ENCODE measurements at places on chromosomes 3 and 15.

DNA sequence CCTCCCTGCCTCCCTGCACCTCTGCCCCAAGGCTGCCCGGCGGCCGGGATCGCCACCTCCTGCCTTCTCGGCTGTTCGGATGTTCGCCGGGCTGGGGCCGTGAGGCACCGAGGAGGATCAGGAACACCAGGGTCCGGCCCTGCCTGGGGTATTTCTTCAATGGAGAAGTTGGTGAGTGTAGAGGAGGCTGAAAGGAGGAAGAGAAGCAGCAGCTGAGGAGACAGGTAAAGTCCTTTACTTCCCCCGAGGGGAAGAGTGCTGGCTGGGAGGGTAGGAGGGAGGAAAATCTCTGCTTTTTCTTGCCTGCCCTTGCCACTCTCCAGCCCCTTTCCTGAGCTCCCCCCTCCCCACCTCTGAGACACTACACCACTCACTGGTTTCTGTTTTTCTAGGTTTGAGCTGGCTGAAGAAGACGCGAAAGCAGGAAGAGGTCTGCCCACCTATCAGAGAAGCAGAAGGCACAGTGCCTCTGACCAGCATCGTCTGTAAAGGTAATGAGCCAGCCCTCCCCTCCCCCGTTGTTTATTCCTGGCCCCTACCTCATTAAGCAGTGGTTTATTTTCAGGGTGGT lies 519 bp downstream of the ASB7 start:
- peak; percentile 84 for DNase-seq

- no peak for DNase-seq
Observed at GRCh38 chr3:17030438-17030837, 145.7 kb downstream of the PLCL2 start.

DNA sequence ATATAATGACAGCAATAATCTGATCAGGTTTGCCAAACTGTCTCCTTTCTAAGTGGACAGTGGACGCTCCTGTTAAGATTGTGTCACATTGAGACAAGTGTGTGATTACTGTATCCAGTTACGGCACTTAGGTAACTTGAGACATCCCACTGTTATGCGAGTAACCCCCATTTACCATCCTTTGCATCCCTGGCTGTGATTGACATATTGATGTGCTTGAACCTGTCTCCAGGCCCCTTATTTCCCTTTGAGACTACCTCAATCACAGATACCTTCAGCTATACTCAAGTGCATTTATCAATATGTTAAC lies 785.2 kb downstream of the NR2F2 start:
- DNase-seq: no peak

DNA sequence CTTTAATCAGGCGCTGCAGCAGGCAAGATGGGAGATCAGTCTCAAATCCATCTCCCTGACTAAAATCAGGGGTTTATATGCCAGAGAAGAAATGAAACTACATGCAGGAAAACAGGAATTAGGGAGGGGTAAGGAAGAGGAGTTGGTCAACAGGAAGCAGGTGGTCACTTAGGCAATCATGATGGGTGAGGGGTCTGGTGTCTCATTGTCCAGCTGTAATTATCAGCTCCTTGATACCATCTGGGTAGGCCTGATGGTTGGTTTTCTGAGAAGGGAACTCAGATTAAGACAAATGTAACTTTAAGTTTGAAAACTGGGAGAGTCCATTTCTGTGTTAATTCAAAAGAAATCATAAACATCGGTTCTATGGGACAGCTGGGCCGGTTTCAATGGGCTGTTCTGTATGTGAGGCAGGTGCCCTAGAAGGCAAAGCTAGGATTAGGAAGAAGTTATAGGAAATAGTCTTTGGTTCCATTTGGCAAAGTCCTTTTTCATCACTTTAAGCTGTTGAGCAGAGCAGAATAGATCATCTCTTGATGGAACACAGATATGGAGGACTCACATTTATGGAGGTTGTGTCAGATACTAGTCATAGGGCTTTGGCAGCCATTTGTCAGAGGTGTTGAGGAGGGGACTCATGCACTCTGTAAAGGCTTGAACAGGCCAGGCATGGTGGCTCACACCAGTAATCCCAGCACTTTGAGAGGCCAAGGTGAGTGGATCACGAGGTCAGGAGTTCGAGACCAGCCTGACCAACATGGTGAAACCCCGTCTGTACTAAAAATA lies 149.4 kb downstream of the VGLL4 start:
- no peak for DNase-seq

GRCh38 chr15:100879464-100880138 lies at the start of gene ALDH1A3:
TSS of gene ALDH1A3 (plus strand) at chr15:100879831. CDS start at chr15:100879908, 77 bp downstream.
- DNase-seq: peak; percentile 81

DNA sequence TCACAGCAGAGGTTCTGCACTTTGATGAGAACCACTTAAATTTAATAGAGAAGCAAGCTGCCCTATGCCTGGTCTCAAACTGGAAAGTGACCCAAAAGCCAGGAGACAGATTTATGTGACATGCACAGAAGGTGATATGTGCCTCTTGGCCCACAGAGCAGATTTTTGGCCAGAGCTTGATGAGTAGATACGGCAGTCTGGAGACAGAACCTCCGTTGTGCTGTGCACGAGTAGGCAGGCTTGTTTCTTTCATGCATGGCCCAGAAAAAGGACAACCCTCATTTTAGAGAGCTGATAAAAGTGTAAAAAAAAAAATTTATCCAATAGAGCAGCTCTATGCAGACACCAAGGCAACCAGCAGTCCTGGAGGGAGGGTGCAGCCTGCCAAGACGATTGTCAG lies 423.1 kb downstream of the CNTN6 start:
- no peak for DNase-seq

DNA sequence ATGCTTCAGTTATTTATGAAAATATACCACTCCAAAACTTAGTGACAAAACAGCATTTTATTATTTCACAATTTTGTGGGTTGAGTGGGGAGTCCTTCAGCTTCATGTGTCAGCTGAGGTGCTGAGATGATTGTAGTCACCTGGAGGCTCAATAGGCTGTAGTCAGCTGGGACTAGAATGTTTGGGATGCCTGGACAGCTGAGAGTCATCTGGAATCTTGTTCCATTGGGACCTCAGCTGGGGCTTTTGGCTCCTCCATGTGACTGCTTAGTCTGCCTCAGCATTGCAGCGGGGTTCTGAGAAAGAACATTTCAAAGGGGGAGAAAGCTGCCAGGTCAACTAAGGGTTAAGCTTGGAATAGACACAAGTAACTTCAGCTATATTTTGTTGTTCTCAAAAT lies 13.4 kb downstream of the STT3B start:
- DNase-seq: no peak

DNA sequence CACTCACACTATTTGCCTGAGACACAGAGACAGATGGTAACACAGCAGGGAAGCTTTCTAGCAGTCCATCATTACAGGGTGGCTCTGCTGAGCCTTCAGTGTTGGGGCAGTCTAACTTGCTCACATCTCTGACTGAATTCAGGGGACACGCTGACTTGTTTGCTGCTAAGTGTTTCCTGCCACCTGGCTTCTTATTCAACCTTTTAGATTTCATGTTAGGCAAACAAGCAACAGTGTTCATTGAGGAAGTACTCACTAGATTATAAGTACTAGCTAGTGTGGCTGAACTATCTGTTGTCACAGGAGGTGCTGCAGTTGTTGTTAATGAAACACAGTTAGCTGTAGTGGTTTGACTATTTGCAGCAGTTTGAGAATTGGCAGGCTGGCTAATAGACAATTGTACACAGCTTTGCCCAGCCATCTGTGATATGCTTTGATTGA lies 37.3 kb downstream of the USF3 start:
- no peak for DNase-seq

GRCh38 chr3:62277450-62277849 lies 95.9 kb downstream of the FEZF2 start:
- no peak for DNase-seq

GRCh38 chr3:36874424-36874823 lies 70.4 kb downstream of the TRANK1 start:
- no peak for DNase-seq

DNA sequence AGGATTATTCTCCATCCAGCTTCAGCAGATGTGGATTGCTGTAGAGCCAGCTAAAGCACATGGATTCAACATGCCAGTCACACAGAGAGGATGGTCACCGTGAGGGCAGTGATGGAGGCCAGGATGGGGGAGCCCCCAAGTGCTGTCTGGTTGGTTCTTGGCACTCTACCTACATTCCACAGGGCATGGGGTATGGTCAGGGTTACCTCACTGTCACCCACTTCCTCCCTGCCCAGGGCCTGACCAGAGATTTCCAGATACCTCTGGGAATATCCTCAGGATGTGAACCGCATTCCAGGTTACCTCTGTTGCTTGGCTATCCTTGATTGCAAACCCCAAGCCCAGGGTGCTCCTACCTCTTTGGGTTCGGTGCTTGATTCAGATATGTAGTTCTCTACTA lies 147.3 kb upstream of the TRIM42 start:
- DNase-seq: no peak

DNA sequence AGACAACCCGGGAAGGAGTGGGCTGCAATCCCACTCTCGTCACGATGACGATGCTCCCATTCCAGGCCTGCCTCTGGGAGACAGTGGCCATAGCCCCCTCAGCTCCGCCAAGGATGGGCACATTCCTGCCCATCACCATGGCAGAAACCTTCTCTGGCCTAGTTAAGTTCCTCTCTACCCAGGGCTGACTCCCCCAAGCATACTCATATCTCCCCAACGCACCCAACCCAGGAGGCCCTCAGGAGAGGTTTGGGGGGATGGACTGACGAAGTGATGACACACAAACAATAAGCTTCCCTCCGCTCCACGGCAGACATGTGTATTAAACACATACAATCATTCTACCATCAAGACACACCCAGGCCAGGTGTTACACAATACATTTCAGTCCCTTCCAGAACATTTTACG lies 60.1 kb downstream of the VGLL4 start:
- peak; percentile 40 for DNase-seq

DNA sequence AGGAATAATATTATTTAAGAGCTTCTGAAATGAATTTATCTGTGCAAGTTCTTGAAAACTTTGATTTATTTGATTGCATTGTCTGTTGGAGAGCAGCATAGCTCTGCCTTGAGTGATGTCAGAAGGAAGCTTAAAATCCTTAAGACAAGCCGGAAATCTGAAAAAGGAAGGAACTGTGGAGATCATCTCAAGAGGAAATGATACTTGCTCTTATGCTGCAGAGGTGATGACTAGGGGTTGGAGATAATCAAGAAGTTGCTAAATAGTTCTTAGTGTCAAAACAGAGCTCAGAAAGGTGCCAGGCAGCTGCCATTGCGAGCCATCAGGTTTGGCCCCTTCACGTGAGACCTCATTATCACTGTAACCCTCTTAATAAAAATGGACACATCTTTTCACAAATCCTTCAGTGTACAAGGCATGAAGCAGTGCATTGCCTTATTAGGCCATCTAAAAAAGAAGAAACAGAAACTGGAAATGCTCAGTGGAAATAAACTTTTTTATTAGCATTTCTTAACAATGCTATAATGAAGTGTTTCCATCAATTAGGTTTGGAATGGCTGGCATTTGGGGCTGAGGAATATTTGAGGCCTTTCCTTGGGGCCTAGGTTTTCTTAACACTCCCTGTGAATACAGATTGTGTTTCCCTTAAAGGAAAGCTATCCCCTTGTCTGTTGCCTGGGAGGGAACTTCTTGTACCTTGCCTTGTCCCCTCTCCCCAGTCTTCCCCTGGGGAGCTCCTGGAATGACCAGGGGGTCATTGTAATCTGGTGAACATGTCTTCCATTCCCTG lies 34.5 kb upstream of the VILL start:
- no peak for DNase-seq

GRCh38 chr3:190728574-190729246 lies 133.8 kb downstream of the GMNC start:
- no peak for DNase-seq

DNA sequence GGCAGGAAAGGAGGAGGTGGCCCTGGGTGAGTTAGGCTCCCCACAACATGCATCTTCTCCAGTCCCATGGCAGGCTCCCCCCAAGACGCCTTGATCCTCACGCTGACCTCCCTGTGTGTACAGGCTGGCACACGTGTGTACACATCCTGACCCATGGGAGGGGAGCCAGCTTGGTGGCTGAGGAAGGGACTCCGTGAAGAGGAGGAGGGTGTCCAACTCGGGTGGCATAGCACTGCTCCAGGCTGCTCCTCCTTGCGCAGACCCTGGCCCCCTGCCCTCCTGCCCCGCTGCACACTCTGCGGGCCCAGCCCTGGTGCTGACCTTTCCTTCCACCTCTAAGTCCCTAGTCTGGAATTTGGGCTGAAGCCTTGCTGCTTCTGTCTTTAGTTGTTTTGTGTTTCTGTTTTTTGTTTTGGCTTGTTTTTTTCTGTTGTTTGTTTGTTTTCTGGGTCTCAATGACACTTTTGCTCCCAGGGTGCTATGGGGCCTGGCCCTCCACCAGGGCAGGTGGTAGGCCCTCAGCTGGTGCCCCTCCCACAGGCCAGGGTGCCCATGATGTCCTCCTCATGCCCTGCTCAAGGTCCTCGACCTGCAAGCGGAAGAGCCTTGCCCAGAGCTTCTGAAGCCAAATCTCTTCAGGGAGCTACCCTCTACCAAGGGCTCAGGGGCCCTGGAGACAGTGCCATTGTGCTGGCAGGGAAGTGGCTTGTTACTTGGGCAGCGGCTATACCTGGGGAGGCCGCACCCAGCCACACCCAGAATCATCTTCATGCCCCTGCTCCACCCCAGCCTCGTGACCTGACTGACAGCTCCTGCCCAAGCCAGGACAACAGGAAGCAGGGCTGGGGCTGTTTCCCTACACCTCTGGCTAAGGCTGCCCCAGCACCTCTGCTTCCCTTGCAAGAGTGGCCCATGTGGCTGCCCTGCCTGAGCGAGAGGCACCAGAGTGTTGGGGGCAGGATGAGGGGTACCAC lies 5.1 kb downstream of the EPHB3 start:
- DNase-seq: no peak

GRCh38 chr3:50620820-50621219 lies 3.9 kb downstream of the MAPKAPK3 start:
- DNase-seq: no peak

DNA sequence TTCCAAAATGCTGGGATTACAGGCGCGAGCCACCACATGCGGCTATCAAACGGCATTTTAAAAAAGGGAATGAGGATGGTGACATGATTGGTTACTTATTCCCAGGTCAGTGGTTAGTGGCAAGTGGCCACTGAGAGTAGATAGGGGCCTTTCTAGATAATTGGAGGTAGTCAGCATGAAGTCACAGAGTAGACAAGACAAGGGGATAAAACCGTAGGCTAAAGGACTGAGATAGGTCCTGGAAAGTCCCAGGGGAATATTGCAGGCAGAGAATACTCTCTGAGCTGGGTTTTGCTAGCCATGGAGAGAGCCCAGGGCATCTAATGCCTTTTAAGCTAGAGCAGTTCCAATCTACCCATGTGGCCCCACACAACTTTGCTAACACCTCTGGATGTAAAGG lies 52.2 kb downstream of the KCNAB1 start:
- no peak for DNase-seq

DNA sequence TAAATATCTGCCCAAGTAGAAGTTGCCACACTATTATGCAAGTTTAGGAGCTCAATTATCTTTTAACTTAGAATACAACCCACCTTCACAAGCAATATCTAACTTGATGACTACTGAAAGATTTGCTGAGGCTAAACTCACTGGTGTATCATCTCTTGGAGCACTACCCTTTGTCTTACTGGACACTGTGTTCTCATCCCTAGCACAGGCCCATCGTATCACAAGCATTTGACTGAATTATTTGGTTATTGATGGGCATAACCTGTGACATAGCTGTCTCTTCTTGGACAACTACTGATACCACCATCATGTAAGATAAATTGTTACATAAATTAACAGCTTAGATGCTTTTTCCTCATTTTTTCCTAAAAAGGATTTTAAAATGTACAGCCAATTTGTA lies 216.2 kb upstream of the THBS1 start:
- no peak for DNase-seq

GRCh38 chr3:86990734-86991481 lies at the start of gene VGLL3:
TSS of gene VGLL3 (minus strand) at chr3:86991149. CDS start at chr3:86990743, 406 bp downstream.
- peak; percentile 96 for DNase-seq

Data from endodermal cell (in vitro differentiated cells).